ENCODE measurements at places on chromosomes 7 and 10.

- no peak for DNase-seq
Observed at GRCh38 chr10:63213489-63213888, 80.4 kb downstream of the NRBF2 start.

- no peak for DNase-seq
Observed at GRCh38 chr10:103843045-103843444, 12.3 kb downstream of the SH3PXD2A start.

DNA sequence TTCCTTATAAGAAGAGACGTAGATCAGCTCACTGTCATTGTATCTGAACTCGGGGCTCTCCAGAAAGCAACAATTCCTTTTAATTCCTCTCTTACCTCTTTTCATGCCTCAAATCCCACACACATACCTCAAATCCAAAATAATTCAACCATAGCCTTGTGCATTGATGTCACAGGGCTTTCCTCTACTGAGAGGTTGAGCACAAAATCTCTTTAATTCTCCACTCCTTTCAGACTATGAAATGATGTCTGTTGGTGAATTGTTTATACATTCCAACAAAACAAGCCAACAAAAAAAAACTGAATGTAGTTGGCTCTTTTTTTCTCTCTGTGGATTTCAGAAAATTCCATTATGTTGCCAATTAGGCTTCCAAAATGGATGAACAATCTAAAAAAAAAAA lies 53.2 kb downstream of the BPGM start:
- DNase-seq: peak; percentile 89

GRCh38 chr7:2495418-2496299 lies 19.5 kb upstream of the GRIFIN start:
- no peak for DNase-seq

DNA sequence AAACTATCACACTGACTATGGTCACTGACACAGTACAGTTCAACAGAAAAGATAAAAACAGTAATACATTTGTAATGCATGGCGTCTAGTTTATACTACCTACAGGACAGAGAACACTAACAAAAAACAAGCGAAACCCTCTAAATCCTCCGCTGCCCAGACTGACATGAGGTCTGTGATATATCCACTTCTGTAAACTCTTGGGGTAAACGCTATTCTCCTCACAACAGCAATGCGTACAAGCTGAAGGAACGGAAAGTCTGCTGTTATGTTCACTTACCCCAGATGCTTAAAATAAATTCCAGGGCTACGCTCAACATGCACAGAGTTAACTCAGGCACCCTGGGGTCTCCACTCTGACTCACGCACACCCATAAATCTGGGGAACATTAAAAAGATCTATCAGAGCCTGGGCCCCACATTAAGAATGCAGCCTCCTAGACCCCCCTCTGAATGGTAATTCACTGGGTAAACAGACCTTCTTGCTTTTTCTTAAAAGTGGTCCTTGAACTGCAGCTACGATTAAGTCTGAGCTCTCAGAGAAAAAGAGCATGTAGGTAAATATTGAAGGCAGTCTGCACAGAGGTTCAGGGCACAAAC lies 105.6 kb downstream of the CTBP2 start:
- no peak for DNase-seq

GRCh38 chr7:122942059-122942458 lies 53.4 kb downstream of the TAS2R16 start:
- DNase-seq: no peak

DNA sequence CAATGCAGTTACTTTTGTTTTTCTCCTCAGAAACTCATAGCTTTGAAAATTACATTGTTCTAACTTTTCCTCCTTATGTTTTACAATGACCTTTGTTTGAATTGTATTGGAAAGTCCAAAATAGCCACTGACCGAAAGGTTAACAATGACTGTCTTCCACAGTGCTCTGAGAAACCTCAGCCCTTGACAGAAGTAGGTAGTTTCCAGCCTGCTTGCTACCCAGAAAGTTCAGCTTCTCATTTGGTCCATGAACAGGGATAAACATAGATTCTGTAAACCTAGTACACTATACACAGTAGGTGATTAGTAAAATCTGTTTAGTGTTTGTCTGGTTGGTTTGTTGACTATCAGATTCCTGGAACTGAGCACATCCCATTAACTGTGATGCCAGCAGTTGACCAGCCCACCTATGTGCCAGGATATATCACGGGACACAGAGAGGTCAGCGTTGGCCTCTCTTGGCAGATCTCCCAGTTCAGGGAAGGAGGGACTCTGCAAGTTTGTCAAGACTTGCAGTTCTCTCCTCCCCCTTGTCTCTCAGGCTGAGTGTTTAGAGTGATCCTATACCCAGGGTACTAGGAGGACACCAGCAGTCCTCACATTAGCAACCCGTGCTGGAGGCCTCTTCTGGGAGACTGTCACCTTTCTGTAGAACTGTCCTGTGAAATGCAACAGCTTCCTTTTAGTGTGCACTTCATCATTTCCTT lies 297.6 kb downstream of the ARHGAP12 start:
- no peak for DNase-seq
